ENCODE measurements at places on chromosomes 4 and X.

GRCh38 chrX:10725071-10725470 lies 104.7 kb upstream of the MID1 start:
- no peak for DNase-seq

GRCh38 chr4:98027827-98028226 lies 115.4 kb downstream of the STPG2 start:
- DNase-seq, result no peak

DNA sequence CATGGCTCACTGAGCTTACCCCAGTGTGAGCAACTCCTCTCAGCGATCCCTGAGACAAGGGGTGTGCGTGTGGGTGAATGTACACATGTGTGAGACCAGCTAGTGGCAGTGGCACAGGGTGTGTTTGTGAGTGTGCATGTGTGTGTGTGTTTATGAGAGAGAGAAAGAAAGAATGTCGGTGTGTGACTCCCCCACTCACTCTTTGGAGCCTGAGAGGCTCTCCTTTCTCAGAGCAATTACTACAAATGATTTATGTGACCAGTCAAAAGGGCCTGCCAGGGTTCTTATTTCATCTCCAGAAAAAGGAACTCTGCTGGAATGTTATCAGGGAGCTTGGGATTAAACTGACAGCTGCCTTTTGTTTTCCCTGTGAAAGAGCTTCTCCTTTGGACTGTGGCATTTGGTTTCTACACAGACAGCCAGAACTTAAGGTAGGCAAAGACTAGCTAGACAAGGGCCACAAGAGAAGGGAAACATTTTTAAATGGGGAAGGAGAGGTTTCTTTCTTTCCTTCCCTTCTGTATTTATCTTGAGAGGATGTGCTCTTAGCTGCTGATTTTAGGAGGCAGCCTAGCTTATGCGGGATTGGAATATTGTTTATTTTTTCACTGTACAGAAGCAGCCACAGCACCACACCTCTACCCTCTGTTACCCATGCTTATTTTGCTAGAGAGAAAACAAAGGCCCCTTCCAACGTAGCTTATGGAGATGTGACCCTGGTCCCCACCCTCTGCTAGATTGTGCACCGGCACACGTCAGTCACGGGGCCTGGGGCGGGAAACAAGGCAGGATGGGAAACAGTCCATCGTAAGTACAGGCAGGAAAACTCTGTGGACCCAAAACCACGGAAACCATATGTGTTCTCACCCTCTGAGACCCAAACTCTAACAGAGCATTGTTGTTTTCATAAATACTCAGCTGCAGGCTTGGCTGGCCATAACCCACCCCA lies 143.5 kb downstream of the MGST2 start:
- no peak for DNase-seq

DNA sequence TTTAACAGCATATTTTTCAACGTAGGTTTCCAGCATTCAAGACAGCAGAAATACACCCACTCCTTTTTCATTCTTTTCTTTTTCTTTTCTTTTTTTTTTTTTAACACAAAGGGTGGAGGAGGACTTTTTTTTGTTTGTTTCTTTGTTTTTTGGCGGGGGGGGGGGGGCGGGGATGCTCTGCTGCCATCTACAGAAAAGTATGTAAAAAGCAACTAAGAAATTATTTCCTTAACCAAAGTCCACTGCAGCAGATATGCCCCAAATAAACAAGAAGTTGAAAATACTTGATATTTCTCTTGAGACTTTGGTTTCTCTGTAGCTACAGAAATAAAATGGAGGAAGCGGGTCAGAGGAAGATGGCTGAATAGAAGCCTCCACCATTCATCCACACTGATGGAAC lies 63.2 kb upstream of the PBDC1 start:
- DNase-seq, result no peak

- DNase-seq, result no peak
Measured at GRCh38 chr4:100869276-100869675, 351.5 kb upstream of the EMCN start.
